ENCODE measurements at places on chromosomes 7 and 10. TPM values are rescaled to one million over a fixed set of nuclear protein-coding genes. Genes with fewer than 3 reads are reported as not detected.

Gene EPHB6
- 2.6 TPM for total RNA-seq

Gene DHTKD1
- 25.3 TPM for total RNA-seq

Gene SEC31B
- 3.2 TPM for total RNA-seq

Gene HECW1
- not detected for total RNA-seq

Gene OR2A42
- total RNA-seq, result under 0.01 TPM

Gene HOXA4
- 0.89 TPM for total RNA-seq

Gene KCNIP2
- total RNA-seq, result 0.59 TPM

Gene NUTM2B
- under 0.01 TPM for total RNA-seq

Gene KCNH2
- total RNA-seq, result 2.7 TPM

Gene MRLN
- not detected for total RNA-seq

Gene ZNF488
- under 0.01 TPM for total RNA-seq

Gene FLNC
- 226 TPM for total RNA-seq

Gene EDRF1
- total RNA-seq, result 29.9 TPM

Gene MYPN
- under 0.01 TPM for total RNA-seq

Gene GIMAP8
- not detected for total RNA-seq

Gene OPN1SW
- total RNA-seq, result not detected

Gene CCT6A
- 215 TPM for total RNA-seq
